NCI-H2029 treated with DMSO at 0.1 percent for 48 hours (cell line): ENCODE measurements at places on chromosomes 13 and 19.

DNA sequence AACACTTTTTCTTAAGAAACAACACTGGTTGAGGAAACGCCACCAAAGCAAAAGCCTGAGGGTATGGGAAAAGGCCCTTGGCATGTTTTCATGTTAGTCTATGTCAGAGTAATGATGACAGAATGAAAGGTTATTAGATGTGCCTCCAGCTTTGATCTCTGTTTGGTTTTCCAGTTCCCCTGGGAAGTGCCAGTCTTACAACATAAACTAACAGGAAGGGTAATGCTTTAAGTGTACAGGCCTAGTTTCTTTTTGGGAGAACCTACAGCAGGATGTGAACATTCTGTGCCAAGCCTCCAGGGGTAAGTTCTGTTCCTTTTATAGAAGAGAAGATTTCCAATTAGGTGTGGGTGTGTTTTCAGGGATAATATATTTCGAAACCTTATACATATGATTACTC lies 121.7 kb downstream of the FNDC3A start:
- DNase-seq, result no peak

DNA sequence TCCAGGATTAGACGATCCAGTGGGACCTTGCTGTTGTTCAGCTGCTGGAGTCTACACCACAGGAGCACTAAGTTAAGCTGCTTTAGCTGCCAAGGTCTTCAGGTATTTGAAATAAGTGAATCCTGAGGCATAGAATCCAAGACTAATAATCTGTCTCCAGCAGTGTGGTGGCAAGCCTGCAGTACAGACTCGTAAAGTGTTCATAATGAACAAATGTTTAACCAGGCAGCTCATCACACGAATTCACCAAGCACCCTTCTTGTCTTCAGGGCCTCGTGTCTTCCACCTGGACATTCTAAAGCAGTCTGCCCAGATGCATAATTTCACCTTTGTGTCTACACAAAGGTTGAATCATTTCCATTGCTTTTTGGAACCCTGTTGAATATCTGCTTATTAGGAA lies 5.3 kb downstream of the ATP11A start:
- no peak for DNase-seq

DNA sequence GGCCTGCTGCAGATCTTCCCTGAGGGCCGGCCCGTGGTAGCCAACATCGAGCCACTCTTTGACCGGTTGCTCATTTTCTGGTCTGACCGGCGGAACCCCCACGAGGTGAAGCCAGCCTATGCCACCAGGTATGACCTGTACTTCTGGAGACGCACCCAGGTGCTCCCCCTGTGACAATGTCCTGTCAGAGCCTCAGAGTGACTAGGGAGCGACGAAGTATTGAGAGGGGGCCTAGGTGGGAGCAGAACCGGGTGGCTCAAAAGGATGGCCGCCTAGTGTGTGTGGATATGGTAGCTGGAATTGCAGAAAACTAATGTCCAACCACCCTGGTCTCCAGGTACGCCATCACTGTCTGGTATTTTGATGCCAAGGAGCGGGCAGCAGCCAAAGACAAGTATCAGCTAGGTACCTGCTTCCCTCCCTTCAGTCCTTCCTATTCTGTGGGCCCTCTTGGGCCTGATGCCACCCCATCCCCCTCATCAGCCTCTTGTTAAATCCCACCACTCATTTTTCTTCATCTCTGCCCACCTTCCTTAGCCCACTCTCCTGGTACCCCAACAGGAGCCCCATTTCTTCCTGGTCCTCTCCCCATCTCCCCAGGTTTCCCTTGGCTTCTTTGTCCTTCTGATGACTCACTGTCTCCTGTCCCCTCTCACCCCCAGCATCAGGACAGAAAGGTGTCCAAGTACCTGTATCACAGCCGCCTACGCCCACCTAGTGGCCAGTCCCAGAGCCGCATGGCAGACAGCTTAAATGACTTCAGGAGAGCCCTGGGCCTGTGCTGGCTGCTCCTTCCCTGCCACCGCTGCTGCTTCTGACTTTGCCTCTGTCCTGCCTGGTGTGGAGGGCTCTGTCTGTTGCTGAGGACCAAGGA lies 8.4 kb downstream of the EGLN2 start:
- no peak for DNase-seq

- DNase-seq, result no peak
Measured at GRCh38 chr19:36972571-36972970, 56.4 kb downstream of the ZNF568 start.

- no peak for DNase-seq
Measured at GRCh38 chr13:41859565-41859964, 101.3 kb downstream of the VWA8 start.

DNA sequence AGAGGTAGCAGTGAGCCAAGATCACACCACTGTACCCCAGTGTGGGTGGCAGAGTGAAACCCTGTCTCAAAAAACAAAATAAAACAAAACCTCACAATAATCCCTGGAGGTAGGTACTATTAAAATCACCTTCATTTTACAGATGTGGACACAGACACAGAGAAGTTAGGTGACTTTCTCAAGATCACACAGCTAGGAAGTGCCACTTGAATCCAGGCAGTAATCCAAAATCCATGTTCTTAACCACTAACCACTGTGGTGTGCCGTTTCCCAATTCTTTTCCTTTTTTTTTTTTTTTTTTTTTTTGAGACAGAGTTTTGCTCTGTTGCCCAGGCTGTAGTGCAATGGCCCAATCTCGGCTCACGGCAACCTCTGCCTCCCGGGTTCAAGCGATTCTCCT lies 9.0 kb downstream of the PPP1R14A start:
- no peak for DNase-seq

DNA sequence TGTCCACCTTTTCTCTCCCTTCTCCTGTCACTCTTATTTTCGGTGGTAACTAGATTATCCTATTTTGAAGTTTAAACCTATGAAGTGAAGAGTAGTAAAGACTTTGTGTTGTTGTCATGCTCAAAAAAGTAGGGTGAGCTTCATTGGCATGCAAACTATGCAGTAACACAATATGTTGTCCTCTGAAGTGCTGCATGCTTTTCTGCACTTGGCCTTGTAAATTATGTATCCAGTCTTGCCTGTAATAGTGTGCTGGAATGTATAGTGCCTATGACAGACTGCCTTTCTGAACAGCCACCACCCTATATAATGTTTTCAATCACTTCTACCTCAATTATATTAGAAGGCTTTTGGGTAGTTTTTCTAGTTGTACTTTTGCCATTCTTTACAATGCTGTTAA lies 1198.2 kb upstream of the PCDH20 start:
- DNase-seq, result no peak

DNA sequence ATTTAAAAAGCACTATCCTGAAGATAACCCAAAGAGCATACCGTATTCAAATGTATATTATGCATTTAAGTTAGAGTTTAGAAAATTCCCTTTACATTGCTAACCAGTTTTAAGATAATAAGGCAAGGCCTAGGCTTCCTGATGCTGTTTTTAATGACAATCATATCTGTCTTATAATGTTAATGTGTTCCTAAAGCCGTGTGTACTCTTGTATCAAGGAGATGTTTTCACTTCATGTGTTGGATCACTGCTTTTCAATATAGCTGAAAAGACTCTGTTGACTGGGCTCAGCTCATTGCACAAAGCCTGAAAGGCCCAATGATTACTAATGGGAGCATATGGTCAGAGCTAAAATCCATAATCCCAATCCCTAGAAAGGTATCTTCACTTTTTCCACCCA lies 81.6 kb downstream of the DACH1 start:
- DNase-seq, result no peak

GRCh38 chr13:42874221-42874620 lies 92.8 kb downstream of the FAM216B start:
- DNase-seq, result no peak

DNA sequence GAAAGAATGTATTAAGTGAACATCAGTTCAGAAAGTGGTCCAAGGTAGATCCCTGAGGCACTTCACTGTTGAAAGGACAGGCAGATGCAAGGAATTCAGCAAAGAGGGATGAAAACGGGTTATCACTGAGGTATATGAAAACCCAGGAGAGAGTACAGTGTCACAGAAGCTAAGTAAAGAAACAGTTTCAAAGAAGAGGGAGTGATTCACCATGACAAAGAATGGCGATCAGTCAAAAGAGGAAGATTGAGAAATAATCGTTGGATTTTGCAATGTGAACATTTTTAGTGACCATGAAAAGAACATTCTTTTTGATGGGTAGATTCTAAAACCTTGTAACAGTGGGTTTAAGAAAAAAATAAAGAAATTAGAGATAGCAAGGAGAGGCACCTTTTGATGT lies 99.3 kb downstream of the EPSTI1 start:
- DNase-seq, result no peak
